ENCODE measurements at places on chromosomes 4 and X. TPM values are rescaled to one million over a fixed set of nuclear protein-coding genes. Genes with fewer than 3 reads are reported as not detected.

GRCh38 chrX:20427173-20427770, 160.6 kb upstream of the RPS6KA3 start:
- H3K4me1 ChIP-seq = no peaks in the 10 kb centered on the region
- H3K4me3 ChIP-seq = no peak overlapping the region
- no peak for DNase-seq
- no peaks in the 10 kb centered on the region for H3K36me3 ChIP-seq

GRCh38 chrX:39261446-39262147, 460.3 kb downstream of the MID1IP1 start:
- H3K4me3 ChIP-seq = no peak overlapping the region
- peaks cover 21% of the 10 kb centered on the region for H3K27me3 ChIP-seq
- no peak for DNase-seq
- no peaks in the 10 kb centered on the region for H3K36me3 ChIP-seq

DNA sequence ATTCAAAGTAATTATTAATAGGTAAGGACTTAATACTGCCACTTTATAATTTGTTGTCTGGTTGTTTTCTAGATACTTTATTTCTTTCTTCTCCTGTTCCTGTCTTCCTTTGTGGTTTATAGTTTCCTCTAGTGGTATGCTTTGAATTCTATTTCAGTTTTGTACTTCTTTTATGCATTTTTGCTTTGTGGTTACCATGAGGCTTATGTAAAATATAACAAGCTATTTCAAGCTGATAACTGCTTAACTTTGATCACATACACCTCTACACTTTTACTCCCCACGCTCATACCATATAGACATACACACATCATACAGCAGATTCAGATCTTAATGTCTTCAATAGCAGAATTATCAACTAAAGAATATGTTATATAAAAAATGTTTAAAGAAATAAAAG, 192.3 kb downstream of the SCFD2 start:
- H3K27me3 ChIP-seq = no peaks in the 10 kb centered on the region
- DNase-seq = no peak
- no peak overlapping the region for H3K27ac ChIP-seq
- peaks cover 17% of the 10 kb centered on the region for H3K4me1 ChIP-seq
- H3K4me3 ChIP-seq = no peak overlapping the region

- no peaks in the 10 kb centered on the region for H3K4me1 ChIP-seq
- no peak overlapping the region for H3K27ac ChIP-seq
- H3K4me3 ChIP-seq = no peak overlapping the region
- H3K27me3 ChIP-seq = no peaks in the 10 kb centered on the region
These were observed 28.0 kb downstream of the APELA start for GRCh38 chr4:164904941-164905340.

DNA sequence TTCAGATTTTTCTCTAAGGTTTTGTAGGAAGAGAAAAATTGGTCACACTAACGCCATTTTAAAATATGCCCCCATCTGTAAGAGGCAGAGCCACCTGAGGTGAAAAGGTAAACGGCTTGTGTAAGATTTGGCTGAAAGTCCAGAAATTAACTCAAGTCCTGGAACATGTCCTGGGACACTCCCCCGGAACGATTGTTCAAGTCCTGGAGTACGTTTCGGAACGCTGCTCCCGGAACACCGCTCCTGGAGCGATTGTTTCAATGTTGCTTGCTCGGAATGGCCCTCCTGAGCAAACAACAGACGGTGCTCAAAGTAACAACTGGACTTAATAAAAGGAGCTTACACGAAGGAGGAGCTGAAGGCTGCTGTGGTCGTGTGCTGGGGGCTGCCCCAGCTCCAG, 796.5 kb upstream of the SLIT2 start:
- no peak overlapping the region for H3K4me3 ChIP-seq
- peaks cover 6% of the 10 kb centered on the region for H3K36me3 ChIP-seq
- H3K27ac ChIP-seq = no peak overlapping the region
- H3K4me1 ChIP-seq = no peaks in the 10 kb centered on the region
- H3K27me3 ChIP-seq = no peaks in the 10 kb centered on the region

DNA sequence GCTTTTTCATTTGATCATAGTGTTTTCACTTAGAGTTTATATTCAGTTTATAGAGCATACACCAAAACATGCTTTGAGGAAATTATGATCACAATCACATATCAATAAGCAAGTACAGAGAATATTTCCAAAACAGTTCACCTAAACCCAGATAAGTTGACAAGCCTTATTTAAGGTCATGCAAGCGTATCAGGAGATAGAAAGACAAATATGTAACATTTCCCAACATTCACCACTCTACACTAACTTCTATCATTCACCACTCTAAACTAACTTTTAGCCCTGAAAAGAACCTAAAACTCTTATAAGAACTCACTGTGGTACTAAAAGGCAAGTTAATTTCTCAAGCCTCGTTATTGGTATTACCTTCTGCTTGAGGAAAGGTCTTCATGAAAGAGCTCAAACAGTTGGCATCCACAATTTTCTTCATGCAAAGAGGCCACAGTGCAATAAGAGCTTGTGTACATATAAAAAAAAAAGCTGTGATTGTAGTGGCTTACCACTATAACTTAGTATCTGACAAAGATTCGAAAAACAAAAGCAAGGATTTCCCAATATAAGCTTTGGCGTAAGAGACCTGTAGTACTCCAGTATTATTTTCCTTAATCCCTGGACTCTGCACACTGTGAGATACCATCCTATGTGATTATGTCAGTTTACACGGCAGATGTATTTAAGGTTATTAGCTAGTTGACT, 903.3 kb downstream of the STIM2 start:
- no peak for DNase-seq
- H3K36me3 ChIP-seq = peaks cover 5% of the 10 kb centered on the region
- no peaks in the 10 kb centered on the region for H3K4me1 ChIP-seq
- H3K4me3 ChIP-seq = no peak overlapping the region
- no peak overlapping the region for H3K27ac ChIP-seq

BANK1 gene
- total RNA-seq = 1.6 TPM
